ENCODE measurements at places on chromosomes 5 and 9.

GRCh38 chr5:152118676-152119470 lies 194.2 kb upstream of the GLRA1 start:
- DNase-seq: no peak

DNA sequence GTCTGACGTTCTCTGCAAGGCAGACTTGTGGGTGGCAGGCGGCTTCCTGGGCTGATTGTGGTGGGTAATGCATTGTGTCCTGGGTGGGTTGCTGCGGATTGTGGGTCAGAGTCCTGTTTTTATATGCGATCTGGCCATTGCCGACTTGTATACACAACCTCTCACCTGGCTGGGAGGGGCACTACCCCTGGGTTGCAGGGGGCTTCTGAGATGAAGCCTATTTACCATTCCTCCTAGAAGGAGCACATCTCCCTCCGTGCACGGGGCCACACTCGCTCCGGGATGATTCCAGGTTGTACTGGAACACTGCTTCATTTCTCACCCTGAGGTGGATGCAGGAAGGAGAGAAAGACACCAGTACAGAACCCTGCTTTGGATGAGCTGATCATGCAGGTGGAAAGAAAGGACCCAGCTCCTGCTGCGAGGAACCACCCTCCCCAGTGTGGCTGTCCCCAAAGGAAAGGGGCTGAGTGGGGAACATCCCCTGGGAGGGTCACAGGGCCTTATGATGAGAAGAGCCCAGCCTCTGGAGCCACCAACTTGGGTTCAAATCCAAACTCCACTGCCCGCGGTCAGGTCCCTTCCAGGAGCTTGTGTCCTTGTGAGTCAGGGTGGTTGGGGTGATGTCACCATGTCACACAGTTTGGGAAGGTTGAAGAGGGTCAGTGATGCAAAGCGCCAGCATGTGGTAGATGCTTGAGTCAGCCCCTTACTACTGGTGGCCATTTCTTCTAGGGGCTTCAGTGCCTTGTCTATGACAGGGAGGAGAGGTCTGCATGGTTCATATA lies 151.8 kb upstream of the COL5A1 start:
- no peak for DNase-seq

DNA sequence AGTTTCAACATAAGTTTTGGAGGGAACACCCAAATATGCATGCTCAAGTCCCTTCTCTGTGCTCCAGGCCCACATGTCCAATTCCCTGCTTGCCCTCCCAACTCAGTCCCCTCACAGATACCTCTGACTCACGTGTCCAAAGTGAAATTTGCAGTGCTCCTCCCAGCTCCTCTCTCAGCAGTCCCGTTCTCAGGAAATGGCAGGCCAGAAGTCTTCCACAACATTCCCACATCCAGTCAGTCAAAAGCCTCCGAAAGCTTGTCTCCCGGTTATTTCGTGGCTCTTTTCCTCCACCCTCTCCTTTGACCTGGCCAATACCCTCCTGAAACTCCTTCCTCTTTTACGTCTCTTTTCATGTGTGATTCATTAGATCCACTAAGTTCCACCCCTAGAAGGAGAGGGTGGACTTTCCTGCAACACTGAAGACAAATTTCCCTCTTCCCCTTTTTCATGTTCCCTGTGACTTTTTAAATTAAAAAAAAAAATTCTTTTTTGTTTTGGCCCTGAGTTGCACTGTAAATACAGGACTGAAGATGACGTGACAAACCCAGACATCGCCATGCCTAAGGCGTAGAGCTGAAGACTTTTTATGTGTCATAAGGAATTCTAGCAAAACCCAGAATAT lies 12.8 kb upstream of the MGAT1 start:
- no peak for DNase-seq

GRCh38 chr9:111828193-111828592 lies 33.5 kb upstream of the SHOC1 start:
- DNase-seq: no peak

DNA sequence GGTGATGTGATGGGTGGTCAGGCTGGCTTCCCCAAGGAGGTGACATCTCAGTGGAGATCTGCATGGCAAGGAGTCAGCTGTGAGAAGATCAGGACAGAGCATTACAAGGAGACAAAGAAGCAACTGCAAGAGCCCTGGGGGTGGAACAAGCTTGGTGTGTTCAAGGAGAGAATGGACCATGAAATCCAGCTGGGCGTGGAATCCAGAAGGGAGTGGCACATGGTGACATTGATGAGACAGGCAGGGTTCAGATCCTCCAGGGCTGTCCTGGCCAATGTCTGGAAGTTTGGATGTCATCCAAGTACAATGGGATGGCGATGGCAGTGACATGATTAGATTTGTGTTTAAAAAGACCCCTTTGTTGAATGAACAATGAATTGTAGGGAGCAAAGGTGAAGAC lies 175.6 kb downstream of the MACROH2A1 start:
- no peak for DNase-seq

DNA sequence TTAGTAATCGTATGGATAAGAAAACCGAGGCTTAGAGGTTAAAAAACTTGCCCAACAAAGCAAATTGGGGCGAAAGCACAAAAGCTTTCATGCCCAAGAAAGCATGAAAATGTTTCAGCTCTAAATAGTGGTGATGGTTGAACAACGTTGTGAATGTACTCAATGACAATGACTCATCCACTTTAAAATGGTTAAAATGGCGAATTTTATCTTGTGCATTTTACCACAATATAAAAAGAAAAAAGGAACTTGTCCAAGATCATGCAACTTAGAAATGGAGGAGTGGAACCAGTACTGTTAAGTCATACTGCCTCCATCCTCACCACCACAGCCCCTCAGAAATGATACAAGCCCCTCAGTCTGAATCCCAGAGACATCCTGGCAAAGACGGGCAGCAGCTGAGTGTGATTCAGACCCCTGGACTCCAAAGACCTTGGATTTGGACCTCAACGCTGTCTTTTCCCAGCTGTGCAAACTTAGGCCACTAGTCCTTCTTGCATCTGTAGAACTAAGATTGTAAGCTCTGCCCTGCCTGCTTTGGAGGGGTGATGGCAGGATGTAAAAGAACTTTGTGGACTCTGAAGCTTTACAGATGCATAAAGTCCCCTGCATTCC lies 158.4 kb downstream of the GABBR2 start:
- peak; percentile 42 for DNase-seq

- no peak for DNase-seq
Observed at GRCh38 chr5:14442536-14442935, 139.1 kb upstream of the OTULINL start.

GRCh38 chr9:129483415-129484351 lies 137.2 kb downstream of the C9orf50 start:
- peak; percentile 73 for DNase-seq

GRCh38 chr5:143275512-143276363 lies 127.7 kb downstream of the NR3C1 start:
- no peak for DNase-seq

DNA sequence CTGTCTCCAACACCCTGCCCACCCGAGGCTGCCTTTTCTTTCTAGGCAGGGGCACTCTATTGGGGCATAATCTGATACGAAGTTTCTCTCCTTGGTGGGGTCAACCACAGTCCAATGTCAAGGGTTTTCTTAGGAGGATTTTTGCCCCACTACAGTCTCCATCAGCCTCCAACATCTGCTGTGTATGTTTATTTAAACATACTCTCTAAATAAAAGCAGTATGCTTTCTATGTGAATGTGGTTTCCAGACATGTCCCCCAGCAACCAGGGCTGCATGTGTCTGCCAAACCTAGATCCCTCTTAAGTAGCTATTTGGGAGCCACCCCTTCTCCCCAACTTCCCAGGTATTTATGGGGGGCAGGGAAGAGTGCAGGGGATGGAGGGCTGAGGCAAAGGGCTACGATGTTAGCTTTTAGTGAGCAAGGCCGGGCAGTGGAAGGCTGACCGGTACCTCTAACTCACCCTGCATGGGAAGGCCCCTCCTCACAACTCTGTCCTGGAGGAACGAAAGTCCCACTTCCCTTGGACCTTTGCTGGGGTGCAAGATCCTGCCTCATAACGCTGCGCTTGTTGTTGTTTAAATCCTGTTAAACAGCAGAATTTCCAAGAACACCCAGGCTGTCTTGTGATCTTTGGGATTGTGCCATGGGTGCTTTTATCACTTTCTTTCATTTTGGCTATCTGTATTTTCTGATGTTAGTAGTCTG lies 75.4 kb downstream of the NREP start:
- DNase-seq: no peak

DNA sequence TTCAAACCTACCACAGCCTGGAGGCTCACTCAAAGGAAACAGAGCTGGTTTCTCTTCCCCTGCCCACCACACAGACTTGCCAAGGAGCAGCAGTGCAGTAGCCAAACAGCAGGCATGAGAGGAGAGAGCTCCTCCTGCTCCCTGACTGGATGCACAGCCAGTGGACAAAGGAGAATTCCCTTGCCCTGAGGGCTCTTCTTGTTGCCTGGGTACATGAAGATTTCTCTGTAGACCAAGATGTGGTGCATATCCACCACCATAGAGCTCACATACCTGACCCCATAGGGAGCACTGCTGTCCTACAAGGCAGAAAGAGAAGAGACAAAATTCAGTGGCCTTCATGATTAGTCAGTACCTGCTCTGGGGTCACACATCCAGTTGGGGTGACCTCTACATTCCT lies 56.3 kb upstream of the SPATA31E1 start:
- no peak for DNase-seq

DNA sequence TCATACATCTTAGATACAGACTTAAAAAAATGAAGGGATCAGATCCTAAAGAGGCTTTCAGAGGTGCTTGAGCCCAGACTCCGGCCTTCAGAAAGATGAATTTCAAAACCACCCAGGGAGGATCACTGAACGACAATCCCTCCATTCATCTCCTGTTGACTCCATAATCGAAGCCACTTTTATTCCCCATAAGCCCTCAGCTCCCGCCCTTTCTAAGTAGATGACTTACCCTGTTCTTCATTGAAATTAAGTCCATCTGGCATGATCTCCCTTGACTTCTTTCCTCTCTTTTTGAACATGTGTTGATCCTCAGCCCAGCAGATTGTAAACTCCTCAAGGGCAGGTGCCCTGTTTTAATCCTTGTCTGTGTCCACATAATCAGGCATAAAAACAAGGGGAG lies 50.8 kb upstream of the ASTN2 start:
- no peak for DNase-seq

DNA sequence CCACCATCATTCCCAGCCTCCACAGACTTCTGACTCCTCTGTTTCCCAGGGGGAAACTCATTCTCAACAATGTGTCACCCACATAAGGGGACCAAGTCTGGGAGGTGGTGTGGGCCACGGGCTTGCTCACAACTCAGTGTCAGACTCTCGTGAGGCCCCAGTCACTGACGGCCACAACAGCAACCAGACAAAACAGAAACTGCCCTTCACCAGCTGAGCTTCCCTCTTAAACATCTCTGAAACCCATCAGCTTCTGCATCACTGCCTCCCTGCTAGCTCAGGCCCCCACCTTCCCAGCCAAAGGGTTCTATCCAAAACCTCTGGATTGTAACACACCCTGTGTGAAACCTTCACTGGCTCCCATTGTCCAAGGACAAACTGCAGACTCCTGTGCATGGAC lies 273.4 kb downstream of the CDK5RAP2 start:
- DNase-seq: no peak

- DNase-seq: no peak
Observed at GRCh38 chr9:77726814-77727213, 78.7 kb upstream of the GNA14 start.

- no peak for DNase-seq
Observed at GRCh38 chr5:112077180-112077579, 320.2 kb upstream of the NREP start.

GRCh38 chr9:79573412-79573923 lies 1.7 kb downstream of the TLE4 start:
- no peak for DNase-seq

DNA sequence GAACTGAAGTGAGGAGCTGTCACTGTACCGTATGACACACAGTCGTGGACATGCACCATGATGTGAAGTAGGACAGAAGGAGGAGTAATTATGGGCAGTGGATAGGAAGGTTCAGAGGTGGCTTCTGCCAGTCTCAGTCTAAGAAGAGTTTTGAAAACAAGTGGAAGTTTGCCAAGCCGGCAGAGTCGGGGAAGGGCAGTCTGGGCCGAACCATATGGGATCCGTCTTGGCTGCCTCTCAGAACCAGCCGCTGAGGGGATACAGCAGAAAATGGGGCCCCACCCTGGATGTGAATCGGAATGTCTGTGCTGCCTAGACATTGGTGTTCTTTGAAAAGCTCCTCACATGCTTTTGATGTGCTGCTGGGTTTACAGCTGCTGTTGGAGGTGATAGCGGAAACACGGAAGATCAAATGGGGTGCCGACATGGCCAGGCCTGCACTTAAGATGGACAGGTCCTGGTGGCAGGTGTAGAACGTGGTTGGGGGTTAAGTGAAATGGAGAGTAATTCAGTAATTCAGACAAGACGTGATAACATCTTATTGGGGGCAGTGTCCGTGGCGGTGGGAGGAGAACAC lies 11.2 kb downstream of the SNX18 start:
- DNase-seq: no peak

GRCh38 chr9:33416996-33417395 lies 14.6 kb upstream of the AQP7 start:
- no peak for DNase-seq

DNA sequence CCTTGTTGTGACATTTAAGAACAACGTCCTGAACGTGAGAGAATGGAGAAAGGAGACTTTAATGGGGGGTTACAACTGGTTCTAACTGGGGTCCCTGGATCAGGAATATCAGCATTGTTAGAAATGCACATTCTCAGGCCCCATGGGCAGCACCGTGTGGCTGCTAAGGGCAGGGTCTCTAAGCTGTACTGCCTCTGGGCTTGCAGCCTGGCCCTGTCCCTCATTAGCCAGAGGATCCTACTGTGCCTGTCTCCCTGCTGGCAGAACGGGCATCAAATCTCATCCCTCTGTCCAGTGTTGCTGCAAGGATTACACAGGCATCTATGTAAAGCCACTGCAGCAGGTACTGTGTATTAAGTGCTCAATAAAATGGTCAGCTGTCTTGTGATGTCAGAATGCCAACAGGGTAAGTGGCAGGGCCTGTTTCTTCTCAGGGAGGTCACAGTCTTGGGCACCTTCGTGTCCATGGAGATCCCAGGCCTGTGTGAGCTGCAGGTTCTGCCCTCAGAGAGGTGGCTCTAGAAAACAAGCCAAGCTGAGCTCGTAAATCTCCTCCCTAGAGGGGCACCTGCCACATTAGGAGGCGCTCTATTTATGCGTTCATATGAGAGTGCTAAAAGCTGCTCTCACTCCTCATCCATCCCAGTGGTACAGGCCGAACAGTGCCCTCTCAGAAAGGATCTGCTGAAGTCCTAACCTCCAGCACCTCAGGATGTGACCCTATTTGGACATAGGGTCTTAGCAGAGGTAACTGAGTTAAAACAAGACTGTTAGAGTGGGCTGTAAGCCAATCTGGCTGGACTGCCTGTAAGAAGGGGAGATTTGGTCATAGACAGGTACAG lies 210.5 kb downstream of the GADD45G start:
- no peak for DNase-seq

- DNase-seq: no peak
Observed at GRCh38 chr5:150299571-150300327, 3.0 kb downstream of the ARSI start.

GRCh38 chr5:107072440-107072839 lies 598.3 kb downstream of the EFNA5 start:
- no peak for DNase-seq

- no peak for DNase-seq
Observed at GRCh38 chr9:133987446-133987788, 4.7 kb downstream of the VAV2 start.
